ENCODE measurements at places on chromosomes 6 and 20.

GRCh38 chr6:73542891-73543290 is 22.1 kb upstream of the EEF1A1 start:
- DNase-seq = peak; percentile 20

DNA sequence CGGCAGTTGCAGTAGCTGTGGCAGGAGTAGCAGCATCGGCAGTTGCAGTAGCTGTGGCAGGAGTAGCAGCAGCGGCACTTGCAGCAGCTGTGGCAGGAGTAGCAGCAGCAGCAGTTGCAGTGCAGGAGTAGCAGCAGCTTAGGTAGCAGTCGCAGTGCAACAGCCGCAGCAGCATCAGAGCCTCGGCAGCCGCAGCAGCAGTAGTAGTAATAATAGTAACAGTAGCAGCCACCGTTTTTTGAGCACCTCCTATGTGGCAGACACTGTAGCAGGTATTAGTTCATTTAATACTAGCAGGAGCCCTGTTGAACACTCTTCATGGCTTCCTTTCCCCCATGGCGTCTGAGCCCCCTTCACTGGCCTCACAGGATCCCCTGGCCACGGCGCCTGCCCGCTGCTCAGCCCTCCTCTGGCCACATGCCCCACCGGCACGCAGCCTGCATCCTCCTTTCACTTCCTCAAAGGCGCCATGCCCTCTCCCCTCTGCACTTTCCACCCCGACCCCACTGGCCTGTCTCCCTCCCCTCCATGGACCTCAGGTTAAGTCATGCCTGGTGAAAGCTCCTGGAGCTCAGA is 19.1 kb upstream of the IRF4 start:
- no peak for DNase-seq

DNA sequence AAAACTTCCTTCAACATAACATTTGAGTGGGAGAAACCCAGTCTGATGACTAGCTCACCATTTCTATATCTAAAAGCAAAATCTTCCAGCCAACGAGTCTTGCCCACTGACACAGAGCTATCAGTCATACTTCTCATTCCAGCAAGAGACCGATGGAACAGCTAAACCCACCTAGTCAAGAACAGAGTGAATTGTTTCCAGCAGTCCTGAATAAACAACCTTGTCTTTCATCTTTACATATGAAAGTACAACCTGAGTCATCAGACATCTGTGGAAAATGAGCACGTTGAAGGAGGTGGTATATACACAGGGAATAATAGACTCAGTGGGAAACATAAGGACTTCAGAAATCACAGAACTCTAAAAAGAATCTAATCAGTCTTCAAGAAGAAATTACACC is 23.8 kb downstream of the NRSN1 start:
- DNase-seq = no peak

DNA sequence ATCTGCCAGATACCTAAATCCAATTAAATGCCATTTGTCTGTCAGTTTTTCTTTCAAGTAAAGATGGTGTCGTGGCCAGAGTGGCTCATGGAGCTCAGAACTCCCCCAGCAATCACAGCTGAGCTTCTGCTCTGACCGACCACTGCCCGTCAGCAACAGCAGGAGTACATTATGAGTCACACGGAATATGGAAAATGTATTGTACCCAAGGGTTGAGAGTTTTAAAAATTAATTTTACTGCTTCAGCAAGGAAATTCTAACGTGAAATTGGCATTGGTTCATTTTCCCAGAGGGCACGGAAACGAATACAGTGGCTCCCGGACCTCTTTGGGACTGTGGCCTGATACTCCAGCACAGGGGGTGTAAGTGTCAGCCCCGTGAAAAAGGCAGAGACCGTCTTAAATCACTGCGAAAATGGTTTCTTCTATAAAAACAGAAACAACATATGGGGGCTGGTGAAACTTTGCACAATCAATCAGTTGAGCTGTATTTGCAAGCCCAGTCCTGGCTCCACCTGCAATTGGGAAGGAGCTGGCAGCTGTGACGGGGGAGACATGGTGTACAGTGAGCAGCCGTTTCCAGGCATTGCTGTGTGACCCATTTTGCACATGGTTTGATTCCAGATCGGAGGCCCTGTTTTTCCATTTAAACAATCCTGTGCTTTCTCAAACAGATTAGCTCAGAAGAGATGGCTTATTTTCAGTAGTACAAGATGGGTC is 12.8 kb downstream of the NPEPL1 start:
- no peak for DNase-seq

- peak; percentile 12 for DNase-seq
These were observed 1.6 kb upstream of the OGFRL1 start for GRCh38 chr6:71287038-71287437.

DNA sequence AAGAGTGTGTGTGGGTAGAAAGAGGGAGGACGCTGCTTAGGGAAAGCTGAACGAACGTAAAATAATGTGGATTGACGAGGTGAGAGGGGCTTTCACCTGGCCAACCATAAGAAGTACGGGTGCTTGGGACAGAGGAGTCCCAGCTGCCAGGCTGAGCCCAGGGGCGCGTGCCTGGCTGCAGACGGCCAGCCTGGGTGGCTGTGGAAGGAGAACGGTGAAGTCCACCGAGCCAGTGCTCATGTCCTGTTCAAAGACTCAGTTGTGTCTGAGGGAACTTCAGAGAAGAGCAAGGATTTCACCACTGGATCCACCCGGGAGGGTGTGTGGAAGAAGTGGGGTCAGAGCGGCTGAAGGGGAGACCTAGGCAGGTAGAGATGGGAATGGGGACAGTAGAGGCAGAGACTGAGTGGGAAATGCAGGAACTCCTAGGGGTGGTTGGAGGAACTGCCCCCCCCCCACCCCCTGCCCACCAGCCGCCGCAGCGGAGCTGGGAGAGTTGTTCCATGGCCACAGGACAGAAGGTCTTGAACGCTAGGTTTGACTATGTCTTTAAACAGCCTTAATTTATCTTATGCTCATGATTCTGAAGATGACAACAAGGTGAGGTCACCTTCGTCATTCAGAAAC is 68.1 kb upstream of the TBXT start:
- DNase-seq = no peak

DNA sequence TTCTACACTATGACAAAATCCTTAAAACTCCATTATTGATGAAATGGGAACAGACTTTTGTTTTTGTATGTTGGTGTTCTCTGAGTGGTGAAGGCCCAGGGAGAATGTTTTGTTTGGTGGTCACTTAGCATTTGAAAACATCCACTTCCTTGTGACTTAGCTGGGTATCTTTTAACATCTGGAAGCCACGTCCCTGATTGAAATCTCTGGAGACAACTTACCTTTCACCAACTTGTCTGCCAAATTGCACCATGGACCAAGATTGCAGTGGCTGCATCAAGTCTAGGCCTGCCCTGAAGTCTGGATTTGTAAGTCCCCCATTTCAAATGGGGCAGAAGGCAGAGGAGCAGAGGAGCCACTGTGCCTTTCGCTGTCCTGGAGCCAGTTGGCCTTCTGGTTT is 534 bp upstream of the EFCAB8 start:
- DNase-seq = no peak

GRCh38 chr20:9483131-9483530 is 31.3 kb upstream of the LAMP5 start:
- DNase-seq = no peak

GRCh38 chr6:121351916-121352315 is 17.6 kb upstream of the TBC1D32 start:
- no peak for DNase-seq

GRCh38 chr20:55014766-55015165 is 539.4 kb downstream of the DOK5 start:
- no peak for DNase-seq

- peak; percentile 49 for DNase-seq
These were observed 191.9 kb downstream of the CENPW start for GRCh38 chr6:126531840-126532239.

DNA sequence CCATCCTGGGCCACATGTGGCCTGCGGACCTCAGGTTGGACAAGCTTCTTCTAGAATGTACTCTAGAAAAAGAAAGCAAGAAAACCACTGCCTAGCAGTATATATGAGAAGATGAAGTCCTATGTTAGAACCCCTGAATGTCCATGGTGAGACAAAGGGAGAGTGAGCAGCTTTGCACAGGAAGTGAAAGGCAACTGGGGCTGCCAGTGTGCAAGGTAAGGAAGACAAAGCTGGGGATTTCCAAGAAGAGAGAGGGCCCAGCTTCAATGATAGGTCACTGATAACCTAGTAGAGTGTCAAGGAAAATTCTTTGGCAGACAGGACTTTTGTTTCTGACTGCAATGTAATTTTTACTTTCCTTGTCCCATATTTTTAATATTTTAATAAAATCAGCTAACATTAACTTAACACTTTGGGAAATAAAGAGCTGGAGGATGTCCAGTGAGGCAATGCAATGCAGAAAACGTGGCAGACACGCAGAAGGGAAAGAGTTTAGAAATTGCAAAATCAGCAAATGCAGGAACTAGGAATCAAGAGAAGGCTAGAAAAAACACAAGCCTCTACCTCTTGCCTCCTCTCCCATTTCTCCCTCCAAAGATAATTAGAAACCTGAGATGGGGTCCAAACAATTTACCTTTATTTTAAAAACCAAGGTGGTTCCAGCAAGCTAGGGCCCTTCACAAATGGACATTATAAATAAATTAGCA is 47.4 kb downstream of the CYP39A1 start:
- peak; percentile 22 for DNase-seq

- DNase-seq = no peak
These were observed 21.0 kb downstream of the LATS1 start for GRCh38 chr6:149696901-149697300.

DNA sequence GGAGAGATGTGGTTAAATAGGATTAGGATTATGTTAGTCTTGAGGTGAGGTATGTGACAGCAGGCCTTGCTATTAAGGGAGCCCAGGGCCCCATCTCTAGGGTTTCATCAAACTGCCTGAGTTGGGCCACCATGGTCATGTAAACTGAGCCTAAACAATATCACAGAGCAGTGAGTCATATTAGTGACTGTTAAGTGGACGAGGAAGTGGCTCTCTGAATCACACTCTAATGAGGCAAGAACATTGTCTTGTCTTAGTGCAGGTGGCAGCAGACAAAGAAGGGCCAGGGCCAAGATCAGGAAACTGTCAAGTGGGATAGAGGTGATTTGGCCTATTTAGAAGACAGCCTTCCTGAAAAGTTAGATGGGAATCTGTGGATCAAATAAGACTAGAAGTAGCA is 23.1 kb downstream of the ENPP3 start:
- peak; percentile 87 for DNase-seq

GRCh38 chr6:21305893-21306332 is 287.6 kb upstream of the SOX4 start:
- DNase-seq = no peak

DNA sequence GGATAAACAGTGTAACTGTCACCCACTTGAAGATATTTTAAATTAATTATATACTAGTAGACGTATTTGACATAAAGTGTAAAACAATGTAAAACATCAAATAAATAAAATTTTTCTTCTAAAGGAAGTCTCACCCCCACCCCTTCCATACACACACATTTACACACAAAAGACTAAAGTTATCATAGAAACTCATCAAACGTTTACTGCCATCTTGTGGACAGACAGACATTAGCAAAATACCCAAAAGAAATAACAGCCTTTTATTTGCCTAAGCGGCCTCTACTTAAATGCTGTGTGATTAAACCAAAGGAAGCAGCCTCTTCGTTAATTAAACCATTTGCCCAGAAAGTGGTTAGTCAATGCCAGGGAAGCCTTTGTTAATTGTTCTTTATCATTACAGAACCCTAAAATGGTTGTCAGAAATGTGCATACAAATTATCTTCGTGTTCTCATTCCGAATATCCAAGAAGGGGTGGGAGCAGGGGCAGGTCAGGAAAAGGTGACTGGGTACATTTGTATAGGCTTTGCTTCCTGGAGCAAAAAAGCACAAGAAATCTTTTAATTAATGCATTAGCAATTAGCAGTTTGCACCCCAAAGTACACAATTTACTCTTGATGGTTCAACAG is 176.2 kb upstream of the SASH1 start:
- DNase-seq = peak; percentile 62

DNA sequence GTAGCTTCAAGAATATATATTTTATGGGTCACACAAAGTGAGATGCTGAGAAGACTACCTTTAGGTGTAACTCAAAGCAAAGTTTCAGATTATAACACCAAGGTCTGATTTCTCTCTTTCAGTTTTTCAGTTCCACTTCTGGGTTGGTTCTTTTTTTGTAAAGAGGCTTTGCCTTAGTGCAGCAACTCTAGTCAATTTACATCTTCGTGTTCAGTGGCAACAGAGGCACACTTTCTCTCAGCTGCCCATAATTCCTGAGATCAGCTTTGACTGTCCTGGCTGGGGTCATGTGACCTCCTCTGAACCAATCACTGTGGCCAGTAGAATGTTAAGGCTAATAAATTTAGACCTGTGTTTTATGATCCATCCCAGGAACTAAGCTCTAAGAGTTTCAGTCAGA is 120.2 kb downstream of the TINAG start:
- peak; percentile 43 for DNase-seq

Measured in kidney tubule cell (primary cell).